ENCODE measurements at places on chromosomes 13 and 19.

DNA sequence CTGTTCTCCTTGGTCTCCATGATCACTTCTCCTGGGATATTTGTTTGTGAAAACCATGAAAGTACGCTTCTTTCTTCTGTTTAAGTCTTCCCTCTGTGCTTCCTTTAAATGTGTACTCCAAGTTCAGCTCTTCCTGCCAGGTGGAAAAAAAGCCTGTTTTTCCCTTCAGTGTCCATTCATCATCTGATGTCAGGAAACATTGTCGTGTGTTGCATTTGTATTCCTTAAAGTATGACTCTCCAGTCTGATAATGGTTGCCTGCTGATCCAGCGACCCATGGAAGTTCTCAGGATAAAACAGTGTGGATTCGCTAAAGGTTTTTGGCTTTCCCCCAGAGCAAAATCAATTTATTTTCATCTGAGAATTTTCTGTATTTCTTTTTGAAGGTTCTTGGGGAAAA is 22.3 kb downstream of the SACS start:
- no peak for DNase-seq

DNA sequence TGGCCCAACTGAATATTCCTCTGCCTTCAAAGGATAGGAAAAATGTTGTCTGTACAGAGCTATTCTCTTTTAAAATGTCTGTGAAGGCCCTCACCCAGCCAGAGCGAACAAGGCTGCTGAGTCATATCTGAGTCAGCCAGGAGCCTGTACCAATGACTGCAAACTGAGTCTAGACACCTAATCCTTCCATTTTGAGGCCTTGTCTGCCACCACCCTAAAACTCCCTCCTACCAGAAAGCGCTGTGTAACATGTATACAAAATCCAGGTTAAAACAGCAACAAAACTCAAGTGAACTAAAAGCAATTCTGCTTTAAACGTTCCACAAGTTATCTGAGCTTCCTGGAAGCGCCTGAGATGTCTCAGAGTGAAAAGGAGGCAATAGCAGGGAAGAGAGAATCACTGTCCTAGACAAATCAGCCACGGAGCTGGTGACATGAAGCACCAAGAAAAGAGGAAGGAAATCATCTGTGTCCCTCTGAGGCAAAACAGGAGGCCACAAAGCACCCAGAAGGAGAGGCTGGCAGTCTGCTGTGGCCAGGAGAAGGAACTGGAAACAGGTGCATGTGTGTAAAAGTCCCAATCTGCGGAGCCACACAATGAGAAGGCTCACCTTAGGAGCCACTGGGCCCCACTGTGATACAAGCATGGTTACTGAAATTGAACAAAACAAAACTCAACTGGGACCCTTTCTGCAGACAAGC is 10.2 kb downstream of the DHRS12 start:
- no peak for DNase-seq

- no peak for DNase-seq
These were observed 19.8 kb downstream of the TCF3 start for GRCh38 chr19:1632462-1633268.

DNA sequence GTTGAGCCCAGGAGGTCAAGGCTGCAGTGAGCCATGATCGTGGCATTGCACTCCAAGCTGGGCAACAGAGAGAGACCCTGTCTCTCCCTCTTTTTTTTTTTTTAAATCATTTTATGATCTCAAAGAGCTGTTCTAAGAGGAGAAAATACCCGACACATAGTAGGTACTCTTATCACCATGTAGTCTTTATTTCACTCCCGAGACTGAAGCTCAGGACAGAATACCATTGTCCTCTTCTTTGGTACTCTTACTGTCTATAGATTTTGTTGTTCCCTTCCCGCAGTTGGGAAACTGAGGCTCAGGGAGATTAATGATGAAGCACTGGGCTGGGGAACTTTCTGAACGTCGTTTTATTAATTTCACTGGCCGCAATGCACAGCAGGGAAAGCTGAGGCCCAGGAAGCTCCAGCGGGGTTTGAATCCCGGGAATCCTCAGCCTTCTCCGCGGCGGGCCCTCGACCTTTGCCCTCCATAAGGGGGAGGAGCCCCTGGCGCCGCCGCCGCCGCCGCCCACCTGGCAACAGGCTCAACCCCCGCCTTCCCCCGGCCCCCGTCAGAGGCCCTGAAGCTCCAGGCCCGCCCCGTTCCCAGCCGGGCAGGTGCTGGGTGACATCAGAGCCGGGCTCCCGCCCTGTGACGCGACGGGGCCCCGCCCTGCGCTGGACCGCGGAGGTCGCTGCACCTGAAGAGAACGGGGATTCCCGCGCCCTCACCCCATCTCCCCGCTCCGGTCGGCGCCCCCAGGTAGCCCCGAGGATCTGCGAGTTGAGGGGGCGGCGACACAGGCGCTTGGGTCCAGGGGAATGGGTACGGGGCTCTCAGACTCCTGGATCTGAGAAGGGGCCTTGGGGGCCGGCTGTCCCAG is 1.6 kb downstream of the MYH14 start:
- no peak for DNase-seq

- no peak for DNase-seq
These were observed 71.4 kb upstream of the SERP2 start for GRCh38 chr13:44302233-44302632.

DNA sequence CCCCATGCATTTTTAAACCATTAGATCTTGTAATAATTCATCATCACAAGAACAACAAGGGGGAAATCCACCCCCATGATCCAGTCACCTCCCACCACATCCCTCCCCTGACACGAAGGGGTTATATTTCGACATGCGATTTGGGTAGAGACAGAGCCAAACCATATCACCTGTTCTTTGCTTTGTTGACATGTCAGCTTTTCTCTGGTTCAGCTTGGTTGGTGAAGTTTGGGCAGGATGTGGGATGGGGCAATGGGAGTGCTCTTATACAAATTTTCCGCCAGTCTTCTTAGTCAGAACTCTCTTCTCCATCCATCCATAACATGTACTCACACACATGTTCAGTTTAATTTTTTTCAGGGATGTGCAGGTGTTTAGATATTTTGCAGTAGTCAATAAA is 12.9 kb downstream of the TPP2 start:
- no peak for DNase-seq
